GM04504 (cell line): ENCODE measurements at places on chromosomes 1 and 21.
A peak's percentile ranks its signal among the peaks of the same experiment; 100 is the strongest.

DNA sequence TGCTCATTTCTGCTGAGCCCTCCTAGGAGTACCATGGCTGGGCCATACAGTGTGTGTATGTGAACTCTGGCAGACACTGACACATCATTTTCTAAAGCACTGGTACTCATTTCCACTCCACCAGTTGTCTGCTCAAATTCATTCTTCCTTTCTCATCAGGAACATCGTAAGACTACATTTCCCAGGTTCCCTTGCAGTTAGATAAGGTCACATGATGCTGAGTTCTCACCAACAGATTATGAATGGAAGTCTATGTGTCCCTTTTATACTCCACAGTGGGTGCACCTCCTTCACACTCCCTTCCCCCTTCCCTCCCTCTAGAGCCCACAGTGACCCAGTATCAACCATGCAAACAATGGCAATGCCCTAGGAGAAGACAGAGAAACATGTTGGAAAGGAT is 38.3 kb upstream of the PAX7 start:
- DNase-seq: no peak

DNA sequence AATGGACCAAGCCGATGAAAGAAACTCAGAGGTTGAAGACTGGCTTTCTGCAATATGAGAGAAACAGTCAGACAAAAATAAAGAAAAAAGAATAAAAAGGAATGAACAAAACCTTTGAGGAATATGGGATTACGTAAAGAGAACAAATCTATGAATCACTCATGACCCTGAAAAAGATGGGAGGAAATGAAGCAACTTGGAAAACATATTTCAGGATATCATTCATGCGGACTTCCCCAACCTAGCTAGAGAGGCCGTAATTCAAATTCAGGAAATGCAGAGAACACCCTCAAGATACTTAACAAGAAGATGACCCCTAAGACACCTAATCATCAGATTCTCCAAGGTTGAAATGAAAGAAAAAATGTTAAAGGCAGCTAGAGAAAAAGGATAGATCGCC is 705.3 kb upstream of the CHRM3 start:
- DNase-seq: no peak

GRCh38 chr21:22804151-22804550 is 1805.9 kb downstream of the NCAM2 start:
- no peak for DNase-seq

GRCh38 chr1:220700556-220701179 is 10.5 kb downstream of the C1orf115 start:
- no peak for DNase-seq

- DNase-seq: no peak
Observed at GRCh38 chr1:205190845-205191577, 20.5 kb downstream of the DSTYK start.

GRCh38 chr1:66402194-66402593 is 131.8 kb upstream of the SGIP1 start:
- DNase-seq: no peak

DNA sequence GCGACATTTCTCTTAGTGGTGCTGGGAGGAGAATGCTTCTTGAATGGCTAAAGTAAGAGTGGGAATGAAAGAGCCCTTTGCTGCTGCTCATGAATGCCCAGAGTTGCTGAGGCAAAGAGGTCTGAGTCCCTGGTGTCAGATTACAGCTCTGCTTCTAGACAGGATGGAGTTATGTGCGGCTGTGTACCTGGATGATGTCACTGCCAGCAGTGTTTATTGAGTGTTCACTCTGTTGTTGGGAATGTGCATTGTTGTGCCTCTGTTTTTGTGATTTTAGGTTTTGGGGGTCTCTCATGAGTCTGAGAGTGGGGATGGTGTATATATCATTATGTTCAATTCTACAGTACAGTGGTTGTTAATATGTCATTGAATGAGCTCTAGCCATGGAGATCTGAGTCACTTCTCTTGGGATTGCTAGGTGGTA is 2.7 kb downstream of the CDC14A start:
- no peak for DNase-seq

DNA sequence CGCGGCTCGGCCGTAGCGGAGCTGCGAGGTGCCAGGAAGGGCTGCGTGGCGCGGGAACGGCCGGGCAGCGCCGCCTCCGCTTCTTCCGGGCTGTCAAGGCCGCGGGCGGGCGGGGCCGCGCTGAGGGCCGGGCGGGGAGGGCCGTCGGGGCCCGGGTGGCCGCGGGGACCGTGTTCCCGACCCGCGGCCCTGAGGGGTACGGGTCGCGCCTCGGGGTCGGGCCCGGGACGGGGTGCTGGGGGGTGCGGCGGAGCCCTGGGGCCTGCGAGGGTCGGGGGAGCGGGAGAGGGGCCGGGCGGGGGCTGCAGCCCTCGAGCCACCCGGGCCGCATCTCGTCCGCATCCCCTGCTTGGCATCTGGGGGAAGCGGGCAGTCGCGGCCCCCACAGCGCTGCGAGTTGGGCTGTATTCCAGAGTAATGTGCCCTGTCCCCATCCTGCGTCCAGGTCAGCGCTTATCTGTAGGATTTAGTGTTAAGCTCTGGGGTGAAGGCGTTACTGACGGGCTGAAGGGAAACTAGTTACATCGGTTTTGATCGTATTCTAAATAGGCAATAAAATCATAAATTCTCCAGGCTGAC is 379 bp downstream of the RER1 start:
- no peak for DNase-seq

- DNase-seq: no peak
Observed at GRCh38 chr1:21342961-21343838, 52.9 kb upstream of the ECE1 start.

GRCh38 chr21:42479582-42479981 is 16.4 kb downstream of the RSPH1 start:
- no peak for DNase-seq

DNA sequence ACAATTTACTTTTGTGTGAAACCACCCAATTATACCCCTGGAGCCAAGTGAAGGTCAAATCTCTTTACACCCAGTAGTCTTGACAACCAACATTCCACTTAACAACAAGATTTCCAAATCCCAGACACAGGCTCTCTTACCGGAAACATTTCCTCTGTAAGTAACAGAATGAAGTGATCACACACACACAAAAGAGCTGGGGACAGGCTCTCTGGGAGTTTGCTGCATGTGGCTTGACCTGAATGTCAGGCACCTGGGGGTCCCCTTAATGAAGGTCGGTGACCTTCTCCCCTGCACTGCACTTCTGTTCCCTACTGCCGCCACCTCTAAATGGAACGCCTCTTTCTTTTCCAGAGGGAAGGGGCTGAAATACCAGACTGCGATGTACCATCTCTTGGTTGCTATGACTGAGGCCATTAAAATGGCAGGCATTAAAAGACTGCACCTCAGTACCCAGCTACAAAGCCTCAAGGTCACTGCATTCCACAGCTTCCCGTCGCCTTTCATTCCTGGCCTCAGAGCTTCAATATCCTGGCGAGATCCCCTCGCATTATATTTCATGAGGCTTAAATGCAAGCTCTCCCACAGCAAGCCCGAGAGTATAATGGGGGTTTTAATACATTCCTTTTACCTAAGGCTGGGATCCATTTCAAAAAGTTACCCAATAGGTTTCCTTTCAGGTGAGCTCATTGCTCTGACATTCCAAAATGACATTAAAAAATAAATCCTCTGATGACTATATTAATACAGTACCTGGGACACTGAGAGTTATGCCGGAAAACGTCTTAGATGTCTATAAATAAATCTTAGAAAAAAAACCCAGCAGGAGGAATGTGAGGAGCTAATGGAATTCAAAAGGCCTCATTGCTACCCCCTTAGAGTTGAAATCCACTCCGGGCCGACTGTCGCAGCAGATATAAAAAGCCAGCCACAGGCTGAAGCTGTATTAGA is 90.9 kb upstream of the DIRAS3 start:
- peak; percentile 21 for DNase-seq

DNA sequence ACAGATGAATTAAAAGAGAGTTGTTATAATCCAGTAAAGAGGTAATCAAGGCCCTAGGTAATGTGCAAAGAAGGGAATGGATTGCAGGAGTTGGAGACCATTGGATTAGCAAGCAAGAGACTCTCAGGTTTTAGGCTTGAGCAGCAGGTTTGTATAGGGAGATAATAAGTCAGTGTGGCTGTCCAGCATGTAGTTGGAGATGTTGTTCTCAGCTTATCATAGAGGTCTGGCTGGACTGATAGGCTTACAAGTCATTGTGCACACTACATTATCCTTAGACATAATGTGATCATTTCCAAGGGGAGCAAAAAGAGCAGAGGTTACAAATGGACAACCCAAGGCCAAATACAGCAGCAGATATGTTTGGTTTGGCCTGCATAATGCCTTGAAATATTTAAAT is 45.9 kb upstream of the SAMD13 start:
- DNase-seq: no peak

DNA sequence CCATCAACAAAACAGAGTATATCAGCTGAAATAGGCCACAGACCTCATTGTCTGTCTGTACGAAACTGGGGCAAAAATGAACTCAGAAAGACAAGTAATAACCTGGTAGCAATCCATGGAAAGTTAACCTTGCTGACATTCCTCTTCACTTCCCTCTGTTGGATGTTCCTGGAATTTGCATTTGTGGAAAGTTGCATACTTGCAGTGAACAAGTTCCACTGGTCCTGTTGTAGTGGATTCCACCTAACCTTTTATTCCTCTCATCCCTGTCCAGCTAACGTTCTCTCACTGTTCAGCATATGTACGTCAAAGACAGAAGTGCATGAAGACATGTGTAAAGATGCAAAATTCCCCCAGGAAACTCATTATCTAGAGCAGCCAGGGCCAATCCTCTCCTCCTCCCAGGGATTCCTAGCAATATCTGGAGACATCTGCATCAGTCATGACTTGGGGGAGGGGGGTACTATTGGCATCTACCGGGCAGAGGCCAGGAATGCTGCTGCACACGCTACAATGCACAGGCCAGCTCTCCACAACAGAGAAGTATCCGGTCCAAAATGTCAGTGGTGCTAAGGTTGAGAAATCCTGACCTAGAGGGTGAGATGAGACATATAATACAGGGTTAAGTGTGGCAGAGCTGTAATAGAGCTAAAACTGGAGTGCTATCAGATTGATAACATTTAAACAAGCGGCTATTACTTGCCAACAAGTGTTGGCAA is 8.2 kb downstream of the LPAR3 start:
- DNase-seq: no peak

DNA sequence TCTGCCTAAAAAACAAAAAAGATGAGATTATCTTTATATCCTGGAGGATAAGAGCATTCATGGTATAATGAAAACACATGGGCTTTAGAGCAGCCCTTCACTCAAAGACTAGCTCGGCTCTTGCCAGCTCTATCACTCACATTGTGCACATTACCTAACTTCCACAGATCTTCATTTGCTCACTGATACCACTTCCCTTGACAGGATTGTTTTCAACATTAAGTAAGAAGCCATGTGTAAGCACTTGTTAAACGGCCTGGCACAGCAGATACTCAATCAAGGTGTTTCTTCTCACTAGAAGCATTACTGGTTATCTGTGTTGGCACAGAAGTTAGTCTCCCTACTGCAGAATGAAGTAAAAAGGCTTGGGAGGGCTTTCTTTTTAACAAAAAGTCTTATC is 18.7 kb downstream of the LPGAT1 start:
- DNase-seq: no peak
